ENCODE measurements at places on chromosomes 16 and 17.

GRCh38 chr16:17070882-17071592 lies 399.7 kb downstream of the XYLT1 start:
- peak; percentile 51 for DNase-seq

DNA sequence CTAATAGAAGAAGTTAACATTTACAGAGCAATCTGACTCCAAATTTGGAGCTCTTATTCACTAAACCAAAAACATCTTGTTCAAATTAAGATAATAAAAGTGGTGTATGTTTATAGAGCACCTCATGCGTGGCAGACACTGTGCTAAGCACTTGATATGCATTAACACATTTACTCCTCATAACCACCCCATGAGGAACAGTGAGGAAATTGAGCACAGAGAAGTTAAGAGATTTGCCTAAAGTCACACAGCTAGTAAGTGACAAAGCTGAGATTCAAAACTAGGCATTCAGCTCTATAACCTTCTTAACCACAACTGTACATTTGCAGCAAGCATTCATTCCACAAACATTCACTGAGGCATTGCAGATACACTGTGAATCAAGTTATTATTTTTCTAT lies 94.0 kb downstream of the VAT1L start:
- no peak for DNase-seq

GRCh38 chr16:77617553-77617952 lies 104.8 kb upstream of the NUDT7 start:
- no peak for DNase-seq

- DNase-seq = no peak
Measured at GRCh38 chr16:17647879-17648872, 177.4 kb upstream of the XYLT1 start.

- no peak for DNase-seq
Measured at GRCh38 chr17:17151055-17151454, 55.1 kb downstream of the PLD6 start.

DNA sequence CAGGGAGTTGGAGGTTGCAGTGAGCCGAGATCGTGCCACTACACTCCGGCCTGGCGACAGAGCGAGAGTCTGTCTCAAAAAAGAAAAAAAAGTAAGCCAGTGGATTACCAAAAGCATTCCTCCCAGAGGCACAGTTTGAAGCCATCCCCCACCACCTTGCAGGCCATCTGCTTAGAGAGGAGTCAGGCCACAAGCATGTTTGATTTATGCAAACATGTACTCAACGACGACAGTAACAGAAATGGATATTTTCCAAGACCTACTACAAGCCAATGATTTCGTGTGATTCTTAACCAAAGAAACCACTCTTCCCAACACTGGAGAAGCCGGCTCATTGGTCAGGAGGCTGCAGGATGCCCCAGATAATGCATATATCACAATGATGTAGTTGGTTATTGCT lies 34.8 kb downstream of the MYH13 start:
- DNase-seq = no peak

GRCh38 chr17:3738562-3739295 lies 15.0 kb downstream of the HASPIN start:
- DNase-seq = no peak

- peak; percentile 91 for DNase-seq
Measured at GRCh38 chr16:1300664-1301476, 8.6 kb upstream of the UBE2I start.

GRCh38 chr17:47207143-47208067 lies 1.7 kb upstream of the MYL4 start:
- no peak for DNase-seq

- DNase-seq = no peak
Measured at GRCh38 chr16:64089697-64090096, 1032.2 kb downstream of the CDH11 start.

- DNase-seq = no peak
Measured at GRCh38 chr17:30793282-30793977, 31.1 kb downstream of the CRLF3 start.

GRCh38 chr17:77409282-77410161 lies 268.8 kb downstream of the SEC14L1 start:
- DNase-seq = no peak

GRCh38 chr17:4045487-4045886 lies 81.2 kb upstream of the ATP2A3 start:
- DNase-seq = no peak

- DNase-seq = no peak
Measured at GRCh38 chr16:70800311-70800710, 647 bp downstream of the VAC14 start.

DNA sequence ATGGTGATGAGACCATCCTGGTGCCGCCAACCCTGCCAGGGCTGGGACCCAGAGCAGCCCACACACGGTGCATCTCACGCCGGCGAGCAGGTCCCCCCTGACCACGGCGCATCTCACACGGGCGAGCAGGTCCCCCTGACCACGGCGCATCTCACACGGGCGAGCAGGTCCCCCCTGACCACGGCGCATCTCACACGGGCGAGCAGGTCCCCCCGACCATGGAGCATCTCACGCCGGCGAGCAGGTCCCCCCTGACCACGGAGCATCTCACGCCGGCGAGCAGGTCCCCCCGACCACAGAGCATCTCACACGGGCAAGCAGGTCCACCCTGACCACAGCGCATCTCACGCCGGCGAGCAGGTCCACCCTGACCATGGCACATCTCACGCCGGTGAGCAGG lies 59.2 kb downstream of the MRM3 start:
- no peak for DNase-seq

- no peak for DNase-seq
Measured at GRCh38 chr16:65284626-65285025, 162.8 kb upstream of the CDH11 start.

GRCh38 chr17:58059141-58059540 lies 24.1 kb upstream of the DYNLL2 start:
- DNase-seq = no peak

DNA sequence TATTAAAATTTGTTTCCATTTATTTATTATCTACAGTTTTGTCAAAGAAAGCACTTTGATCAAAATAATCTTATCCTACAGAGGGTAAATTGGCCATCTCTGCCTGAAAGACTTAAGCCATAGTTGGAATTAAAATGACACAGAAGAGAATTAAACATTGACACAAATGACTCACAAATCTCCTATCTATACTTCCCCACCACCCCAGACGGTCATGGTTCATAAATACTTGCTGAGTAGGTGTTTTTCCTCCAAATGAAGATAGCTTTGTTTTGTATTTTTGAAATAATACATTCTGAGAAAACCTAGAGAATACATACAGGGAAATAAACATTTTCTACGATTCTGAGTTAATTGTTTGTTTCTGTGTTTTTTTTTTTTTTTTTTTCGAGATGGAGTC lies 142.8 kb downstream of the MAP2K6 start:
- DNase-seq = no peak

GRCh38 chr17:18194804-18195203 lies 11.2 kb downstream of the ALKBH5 start:
- no peak for DNase-seq

GRCh38 chr17:80632046-80632581 lies 87.5 kb downstream of the RPTOR start:
- no peak for DNase-seq

DNA sequence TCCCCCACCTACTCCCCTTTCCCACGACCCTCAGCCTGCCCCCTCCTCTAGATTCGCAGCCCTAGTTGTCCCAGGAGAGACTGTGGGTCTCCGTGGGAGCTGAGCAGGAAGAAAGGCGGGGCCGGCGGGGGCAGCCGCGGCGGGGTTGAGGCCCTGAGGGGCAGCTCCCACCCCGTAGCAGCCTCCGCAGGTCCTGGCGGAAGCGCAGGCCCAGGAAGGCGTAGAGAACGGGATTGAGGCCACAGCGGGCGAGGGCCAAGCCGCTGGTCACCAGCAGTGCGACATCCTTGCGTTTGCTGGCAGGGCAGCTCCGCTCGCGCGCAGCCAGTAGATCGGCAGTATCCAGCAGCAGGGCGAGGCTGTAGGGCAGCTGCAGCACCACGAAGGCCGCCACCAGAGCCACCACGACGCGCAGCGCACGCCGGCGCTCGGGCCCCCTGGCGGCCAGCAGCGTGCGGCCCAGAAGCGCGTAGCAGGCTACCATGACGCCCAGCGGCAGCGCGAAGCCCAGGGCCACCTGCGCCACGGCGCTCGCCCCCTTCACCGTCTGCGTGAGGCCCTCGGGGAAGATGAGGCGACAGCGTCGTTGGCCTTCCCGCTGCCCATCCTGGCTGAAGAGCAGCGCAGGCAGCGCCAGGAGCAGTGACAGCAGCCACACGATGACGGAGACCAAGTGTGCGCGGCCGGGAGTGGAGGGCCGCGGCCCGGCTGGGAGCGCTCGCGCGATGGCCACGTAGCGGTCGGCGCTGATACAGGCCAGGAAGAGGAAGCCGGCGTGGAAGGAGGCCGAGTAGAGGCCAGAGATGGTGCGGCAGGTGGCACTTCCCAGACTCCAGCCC lies 1.9 kb downstream of the CCR10 start:
- DNase-seq = no peak

GRCh38 chr17:2697611-2698162 lies 13.9 kb downstream of the CLUH start:
- DNase-seq = peak; percentile 33

DNA sequence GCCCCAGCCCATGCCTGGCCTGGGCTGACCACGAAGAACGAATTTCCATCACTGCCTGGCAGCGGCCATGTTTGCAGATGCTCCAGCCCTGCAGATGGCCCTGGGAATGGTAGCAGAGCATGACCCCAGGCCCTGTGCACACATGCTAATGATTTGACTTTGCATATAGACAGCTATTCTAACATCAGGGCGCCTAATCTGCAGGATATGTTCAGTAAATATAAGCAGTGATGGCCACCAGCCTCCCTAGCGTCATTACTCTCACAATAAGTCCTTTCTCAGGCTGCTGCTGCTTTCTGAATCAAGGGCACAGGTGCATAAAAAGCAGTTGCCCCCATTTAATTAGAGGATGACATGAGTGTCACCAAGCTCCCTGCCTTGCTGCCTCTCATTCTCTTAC lies 24.2 kb downstream of the DNAH9 start:
- DNase-seq = no peak

GRCh38 chr17:7856011-7856810 lies 1.1 kb downstream of the NAA38 start:
- DNase-seq = no peak

DNA sequence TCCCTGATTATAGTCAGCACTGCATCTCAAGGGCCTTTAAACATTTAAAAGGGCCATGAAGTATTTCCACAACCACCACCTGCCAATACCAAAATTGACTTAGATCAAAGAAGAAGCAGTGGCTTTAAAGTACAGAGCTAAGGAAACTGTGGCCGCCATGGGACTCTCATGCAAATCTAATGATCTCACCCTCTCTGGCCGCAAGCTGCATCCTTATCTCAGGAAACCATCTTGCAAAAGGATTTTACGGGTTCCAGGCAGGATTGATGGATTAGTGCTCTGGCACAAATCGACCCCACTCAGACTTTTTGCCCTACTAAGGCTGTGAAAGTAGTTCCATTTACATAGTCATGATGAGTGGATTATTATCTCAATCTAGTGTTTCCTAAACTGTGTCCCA lies 22.6 kb downstream of the CDRT4 start:
- no peak for DNase-seq

DNA sequence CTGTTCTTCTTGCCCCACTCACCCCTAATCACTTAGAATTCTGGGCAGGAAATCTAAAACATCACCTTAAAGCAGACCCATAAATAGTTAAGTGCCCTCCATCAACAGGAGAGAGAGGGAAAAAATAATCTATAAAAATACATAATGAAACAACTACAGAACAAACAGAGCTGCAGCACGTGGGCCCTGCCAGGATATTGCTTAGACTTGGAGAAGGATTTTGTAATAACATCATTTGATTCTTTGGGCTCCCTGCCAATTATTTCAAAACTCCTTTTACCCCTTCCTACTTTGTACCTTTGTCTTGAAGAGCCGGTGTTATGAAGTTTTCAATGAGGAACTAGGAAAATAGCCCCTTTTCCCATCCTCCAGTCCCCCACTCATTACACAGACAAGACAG lies 130.6 kb upstream of the TOX3 start:
- DNase-seq = no peak

- no peak for DNase-seq
Measured at GRCh38 chr16:86562356-86562755, 4.3 kb upstream of the FOXC2 start.

GRCh38 chr17:40577611-40578065 lies 12.4 kb upstream of the CCR7 start:
- DNase-seq = no peak

DNA sequence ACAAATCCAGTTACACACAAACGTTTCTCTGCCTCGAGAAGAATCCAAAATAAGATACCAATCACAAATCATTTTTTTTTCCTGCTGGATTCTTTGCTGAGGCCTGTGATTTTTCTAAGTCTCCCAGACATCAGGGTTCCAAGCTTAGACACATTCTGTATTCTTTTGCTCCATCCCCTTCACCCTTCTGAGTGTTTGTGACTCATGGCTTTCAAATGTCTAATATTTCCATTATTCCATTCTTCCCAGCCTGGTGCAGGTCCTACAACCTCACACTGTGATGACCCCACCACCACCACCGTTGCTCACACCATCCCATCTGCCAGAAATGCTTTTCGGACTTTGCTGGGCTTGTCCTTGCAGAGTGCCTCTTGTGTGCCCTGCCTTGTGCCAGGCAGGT lies 480.1 kb downstream of the SOX9 start:
- DNase-seq = no peak

- peak; percentile 77 for DNase-seq
Measured at GRCh38 chr16:66478733-66479511, 51.8 kb downstream of the BEAN1 start.

- peak; percentile 50 for DNase-seq
Measured at GRCh38 chr17:59440757-59441463, 109.5 kb downstream of the YPEL2 start.

- no peak for DNase-seq
Measured at GRCh38 chr17:9330611-9331271, 244.9 kb downstream of the STX8 start.

- DNase-seq = no peak
Measured at GRCh38 chr16:10196999-10197398, 14.8 kb upstream of the GRIN2A start.

GRCh38 chr17:7486181-7486580 lies 2.0 kb downstream of the POLR2A start:
- DNase-seq = no peak

GRCh38 chr16:27618606-27619327 lies 68.8 kb downstream of the KATNIP start:
- no peak for DNase-seq

DNA sequence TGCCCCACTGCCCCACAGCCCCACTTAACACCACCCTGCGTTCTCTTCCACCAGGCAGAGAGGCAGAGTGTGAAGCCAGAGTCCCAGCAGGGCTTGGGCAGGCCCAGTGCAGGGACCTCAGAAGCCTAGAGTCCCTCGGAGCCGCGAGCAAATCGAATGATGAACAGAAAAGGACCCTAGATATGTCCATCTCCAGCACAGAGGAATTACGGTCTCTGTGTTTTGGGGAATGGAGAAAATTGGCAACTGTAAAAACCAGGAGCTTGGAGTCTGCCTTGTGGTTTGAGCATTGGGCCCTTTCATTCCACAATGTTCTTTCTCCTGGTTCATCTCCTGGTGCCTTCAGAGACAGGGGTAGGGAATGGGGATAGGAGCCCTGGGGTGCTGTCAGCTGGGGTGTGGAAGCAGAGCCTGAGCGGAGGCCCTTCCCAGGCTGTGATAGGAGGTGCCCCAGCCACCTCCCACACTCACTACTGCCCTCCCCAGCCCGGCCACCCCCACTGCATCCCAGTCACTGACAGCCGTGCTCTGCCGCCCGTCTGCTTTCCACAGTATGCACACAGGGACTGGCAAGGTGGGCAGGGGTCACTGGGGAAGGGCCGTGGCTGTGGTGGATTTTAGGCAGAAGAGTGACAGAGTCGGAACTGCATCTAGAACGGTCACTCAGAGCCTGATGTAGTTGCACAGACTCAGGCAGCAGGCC lies 26.7 kb downstream of the TBX4 start:
- no peak for DNase-seq
